Mucosa of gallbladder (tissue), 1 donor: ENCODE measurements at places on chromosomes 12 and 14. TPM values are rescaled to one million over a fixed set of nuclear protein-coding genes. Genes with fewer than 3 reads are reported as not detected.
A peak's percentile ranks its signal among the peaks of the same experiment; 100 is the strongest.

DNA sequence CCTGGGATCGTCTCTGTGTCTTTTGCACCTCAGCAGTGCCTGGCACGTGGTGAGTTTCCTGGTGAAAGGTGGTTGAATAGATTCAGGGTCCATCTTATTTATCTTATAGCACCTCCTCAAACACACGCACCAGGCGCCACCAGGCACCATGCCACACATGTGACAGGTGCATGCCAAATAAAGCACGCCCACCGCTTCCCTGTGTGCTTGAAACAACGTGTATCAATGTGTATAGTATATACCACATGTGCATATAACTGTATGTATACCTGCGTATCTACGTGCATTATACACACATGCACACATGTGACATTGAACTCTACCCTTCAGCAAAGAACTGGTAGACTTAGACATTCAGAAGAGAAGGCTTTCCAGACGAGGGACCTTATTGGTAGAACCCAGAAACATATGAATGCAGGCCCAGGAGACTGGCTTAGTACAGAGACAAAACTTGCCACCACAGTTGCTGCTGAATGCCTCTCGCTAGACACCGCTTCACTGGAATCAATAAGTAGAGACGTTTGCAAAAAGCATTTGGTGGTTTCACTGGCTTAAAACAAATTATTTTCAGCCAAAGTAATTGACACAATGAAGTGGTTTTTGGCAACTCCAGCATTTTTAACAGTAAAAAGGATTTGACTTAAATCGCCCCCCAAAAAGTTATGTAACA lies 10.0 kb downstream of the EML1 start:
- DNase-seq = no peak

DNA sequence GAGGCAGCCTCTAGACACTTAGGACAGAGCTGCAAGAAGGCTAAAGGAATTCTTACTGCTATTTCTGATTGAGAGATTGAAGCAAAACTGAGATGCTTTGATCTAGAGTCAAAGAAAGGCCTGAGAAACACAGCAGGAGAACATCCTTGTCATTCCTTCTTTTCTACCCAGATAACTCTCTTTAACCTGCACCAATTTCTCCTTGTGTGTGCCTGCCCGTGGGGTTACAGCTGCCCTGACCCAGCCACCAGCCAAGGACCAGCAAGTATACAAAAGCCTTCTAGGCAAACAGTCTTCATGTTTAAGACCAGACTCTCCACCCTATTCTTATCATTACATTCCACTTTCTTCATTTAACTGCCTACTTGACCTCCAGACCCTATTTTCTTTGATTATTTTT lies 81.7 kb upstream of the PRB2 start:
- DNase-seq = peak; percentile 18

DNA sequence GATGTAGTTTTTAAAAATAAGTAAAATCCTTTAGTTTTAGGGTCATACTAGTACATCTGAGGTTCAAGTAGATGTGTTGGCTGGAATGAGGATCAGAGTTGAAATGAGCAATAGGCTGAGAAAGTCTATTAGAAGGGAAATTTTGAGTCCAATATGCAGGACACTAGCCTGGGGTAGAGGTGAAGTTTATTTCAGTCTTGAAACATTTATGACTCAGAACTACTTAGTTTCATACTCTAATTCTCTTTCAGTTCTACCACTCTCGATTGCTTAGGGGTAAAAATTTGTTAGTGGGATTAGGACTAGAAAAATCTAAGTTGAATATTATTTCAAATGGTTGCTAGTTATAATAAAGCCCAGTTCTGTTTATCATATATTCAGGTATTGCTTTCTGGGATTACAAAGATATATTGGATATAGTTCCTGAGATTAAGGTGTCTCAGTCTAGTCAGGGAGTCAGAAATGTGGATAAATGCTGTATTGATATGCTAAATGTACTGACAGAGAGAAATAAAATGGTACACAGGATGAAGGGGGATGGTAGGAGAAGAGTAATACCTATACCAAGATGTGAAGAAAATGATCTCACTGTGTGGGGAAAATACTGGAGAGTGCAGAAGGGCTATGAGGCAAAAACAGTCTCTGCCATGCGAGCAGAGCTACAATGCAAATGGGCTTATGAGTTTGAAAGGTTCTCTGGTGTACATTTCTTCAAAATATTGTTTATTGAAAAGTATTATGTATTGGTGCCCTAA lies 395.8 kb upstream of the FBXO33 start:
- DNase-seq = no peak

DNA sequence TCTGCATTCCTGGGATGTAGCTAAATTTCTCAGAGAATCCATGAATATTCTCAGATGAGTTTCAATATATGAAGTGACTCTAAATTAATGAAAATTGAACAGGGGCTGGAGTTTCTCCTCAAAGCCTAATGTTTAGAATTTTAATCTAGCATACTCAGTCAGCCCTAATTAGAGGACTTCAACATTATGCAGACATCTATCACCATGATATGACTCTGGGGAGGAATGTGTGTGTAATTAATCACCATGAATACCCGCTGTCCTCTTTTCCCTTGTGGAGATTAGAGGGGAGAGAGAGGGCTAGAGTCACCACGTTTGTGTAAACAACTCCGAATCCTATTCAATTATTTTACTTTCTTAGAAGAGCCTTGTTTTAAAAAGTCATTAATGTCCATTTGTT lies 698.6 kb upstream of the MDGA2 start:
- no peak for DNase-seq

DNA sequence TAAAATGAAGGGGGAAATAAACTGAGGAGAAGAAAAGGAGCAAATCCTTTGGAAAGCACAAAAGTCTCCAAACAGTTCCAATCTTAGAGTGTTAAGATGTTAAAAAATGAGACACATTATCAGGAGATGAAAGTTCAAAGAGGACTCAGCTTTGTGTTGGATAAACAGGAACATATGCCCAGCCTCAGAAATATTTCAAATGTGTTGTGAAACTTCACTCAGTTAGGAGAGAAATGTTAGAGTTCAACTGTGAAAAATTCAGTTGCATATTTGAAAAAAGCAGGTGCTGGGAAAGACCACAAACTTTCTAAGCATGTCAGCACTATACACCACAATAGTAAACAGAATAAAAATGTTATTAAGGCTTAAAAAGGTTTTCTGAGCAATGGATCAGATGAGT lies 136.8 kb upstream of the PRKD1 start:
- DNase-seq = no peak

DNA sequence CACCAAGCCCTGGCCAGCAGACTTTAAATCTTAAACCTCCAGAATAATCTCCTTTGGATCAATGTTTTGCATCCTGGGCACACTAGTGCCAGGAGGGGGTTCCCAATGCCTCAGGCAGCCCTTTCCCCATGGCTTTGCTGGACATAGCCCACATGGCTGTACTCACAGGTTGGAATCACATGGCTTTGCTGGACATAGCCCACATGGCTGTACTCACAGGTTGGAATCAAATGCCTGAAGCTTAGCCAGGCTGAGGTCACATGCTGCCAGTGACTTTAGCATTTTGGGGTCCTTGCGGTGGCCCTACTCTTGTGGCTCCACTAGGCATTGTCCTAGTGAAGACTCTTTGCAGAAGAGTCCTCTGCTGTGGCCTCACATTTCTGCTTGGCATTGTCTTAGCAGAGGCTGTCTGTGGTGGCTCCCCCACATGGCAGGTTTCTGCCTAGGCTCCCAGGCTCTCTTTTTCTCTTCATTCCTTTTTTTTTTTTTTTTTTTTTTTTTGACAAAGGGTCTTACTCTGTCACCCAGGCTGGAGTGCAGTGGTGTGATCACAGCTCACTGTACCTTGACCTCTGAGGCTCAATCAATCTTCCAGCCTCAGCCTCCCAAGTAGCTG lies 13.0 kb downstream of the FLVCR2 start:
- DNase-seq = no peak

- no peak for DNase-seq
These were observed 70.5 kb downstream of the TBC1D30 start for GRCh38 chr12:64894827-64895475.

DNA sequence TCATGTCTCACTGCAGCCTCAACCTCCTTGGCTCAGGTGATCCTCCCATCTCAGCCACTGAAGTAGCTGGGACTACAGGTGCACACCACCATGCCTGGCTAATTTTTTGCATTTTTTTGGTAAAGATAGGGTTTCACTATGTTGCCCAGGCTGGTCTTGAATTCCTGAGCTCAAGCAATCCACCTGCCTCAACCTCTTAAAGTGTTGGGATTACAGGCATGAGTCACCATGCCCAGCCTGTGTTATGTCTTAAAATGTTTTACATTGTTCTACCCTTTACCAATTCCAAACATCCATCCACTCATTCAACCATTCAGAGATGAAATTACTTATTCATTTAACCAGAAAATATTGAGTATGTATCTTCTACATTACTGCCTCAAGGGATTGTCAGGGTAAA lies 111.6 kb upstream of the BTG1 start:
- DNase-seq = no peak

DNA sequence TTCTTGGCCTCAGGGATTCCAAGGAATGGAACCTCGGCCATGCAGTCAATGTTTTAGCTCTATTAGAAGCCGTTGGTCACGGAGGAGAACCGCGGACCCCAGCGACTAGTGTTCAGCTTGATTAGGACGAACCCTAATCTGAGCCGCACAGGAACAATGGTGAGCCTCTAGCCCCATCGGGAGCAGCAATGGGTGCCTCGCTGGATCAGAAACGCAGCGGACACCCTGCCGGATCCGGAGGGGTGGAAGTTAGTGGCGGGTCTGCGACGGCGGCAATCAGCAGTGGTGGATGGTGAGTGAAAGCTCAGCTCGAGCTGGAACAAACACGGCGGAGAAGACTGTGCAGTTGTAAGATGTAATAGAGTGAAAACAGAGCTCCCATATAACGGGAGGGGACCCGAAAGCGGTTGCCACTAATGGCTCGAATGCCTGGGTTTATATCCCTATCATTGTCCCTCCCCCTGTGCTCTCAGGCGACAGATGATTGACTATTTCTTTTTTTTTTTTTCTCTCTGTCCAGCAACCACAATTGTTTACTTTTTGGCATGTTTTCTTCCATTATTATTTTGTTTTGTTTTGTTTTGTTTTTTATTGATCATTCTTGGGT lies 127.7 kb downstream of the ZNF664 start:
- DNase-seq = no peak

- DNase-seq = no peak
These were observed 62.7 kb downstream of the RBM19 start for GRCh38 chr12:113903381-113903863.

- no peak for DNase-seq
These were observed 9.1 kb upstream of the ATG101 start for GRCh38 chr12:52060498-52061177.

- DNase-seq = no peak
These were observed 63.4 kb upstream of the PTGR2 start for GRCh38 chr14:73788317-73788598.

DNA sequence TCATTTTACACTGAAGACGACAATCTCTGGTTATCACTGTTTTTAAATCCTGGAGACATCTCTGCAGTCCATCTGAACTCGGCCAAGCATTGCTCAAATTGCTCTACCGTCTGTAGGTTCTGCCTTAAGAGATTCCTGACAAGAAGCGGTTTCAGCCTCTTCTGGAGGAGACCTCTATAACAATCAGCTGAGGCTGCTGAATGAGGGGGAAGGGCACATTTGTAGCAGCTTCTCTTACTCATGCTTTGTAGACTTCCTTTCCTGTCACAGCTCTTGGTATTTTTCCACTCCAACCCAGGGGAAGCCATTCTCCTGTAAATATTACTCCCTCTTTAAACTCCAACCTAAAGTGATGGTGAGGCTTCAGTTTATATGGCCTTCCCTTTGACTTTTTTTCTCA lies 3.0 kb downstream of the ARG2 start:
- DNase-seq = peak; percentile 31

- no peak for DNase-seq
These were observed 99.3 kb downstream of the EEA1 start for GRCh38 chr12:92829686-92830282.

DNA sequence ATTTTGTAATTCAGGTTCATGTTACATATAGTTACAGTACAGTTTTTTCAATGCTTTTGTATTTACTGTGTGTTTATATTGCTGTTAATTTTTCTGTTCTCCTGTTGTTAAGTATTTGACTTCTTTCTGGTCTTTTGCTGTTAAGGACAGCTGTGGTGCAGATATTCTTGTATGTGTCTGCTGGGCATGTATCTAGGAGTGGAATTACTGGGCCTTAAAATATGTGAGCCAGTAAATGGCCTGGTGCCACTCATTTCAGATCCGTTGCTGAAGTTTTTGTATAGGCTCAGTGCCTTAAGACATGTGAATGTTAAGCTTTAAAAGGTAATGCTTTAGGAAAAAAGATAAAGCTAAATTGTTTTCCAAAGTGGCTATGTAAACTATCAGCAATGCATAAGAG lies 87.3 kb downstream of the TTLL5 start:
- no peak for DNase-seq

- DNase-seq = peak; percentile 39
These were observed 3.2 kb downstream of the PLXNC1 start for GRCh38 chr12:94151582-94151981.

- no peak for DNase-seq
These were observed 38.4 kb downstream of the FRS2 start for GRCh38 chr12:69508621-69509020.

GRCh38 chr14:62029569-62029924 lies 267.3 kb downstream of the SNAPC1 start:
- peak; percentile 14 for DNase-seq

DNA sequence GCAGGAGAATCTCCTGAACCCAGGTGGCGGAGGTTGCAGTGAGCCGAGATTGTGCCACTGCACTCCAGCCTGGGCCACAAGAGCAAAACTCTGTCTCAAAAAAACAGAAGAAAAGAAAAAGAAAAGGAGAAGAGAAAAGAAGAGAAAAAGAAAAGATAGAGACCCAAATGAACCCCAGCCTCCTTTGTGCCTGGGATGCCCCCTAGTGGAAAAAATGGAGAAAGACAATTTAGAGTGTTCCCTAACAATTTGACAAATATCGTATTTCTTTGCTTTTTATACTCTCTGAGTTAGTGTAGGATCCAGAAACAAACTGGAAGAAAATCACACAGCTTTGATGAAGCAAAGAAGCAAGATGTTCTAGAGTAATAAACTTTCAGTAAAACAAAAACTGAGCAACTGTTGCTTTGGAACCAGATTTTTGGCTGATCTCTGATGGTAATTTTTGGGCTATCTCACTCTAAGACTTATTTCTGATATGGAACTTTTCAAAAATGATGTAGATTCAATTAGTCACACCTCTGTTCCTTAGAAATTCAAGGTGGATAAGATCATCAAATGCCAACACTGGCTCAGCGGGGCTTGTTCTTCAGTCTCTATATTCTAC lies 18.6 kb upstream of the PRKAB1 start:
- DNase-seq = no peak

NELL2 gene
- total RNA-seq = 12.5 TPM

SIX6 gene
- not detected for total RNA-seq

TCP11L2 gene
- 48.9 TPM for total RNA-seq

DLGAP5 gene
- 1.2 TPM for total RNA-seq

FAR2 gene
- 7.3 TPM for total RNA-seq

KRT83 gene
- not detected for total RNA-seq

PRH2 gene
- total RNA-seq = not detected

TAS2R7 gene
- not detected for total RNA-seq
